ENCODE measurements at places on chromosomes 6 and 20.

GRCh38 chr6:45946352-45946751, 69.3 kb downstream of the CLIC5 start:
- no peak for DNase-seq

- no peak for DNase-seq
Measured at GRCh38 chr20:23243791-23244155, 106.8 kb upstream of the NXT1 start.

GRCh38 chr6:154962753-154963152, 32.4 kb upstream of the TIAM2 start:
- no peak for DNase-seq

GRCh38 chr6:127518191-127518709, 885 bp downstream of the MTCL3 start:
- no peak for DNase-seq

GRCh38 chr20:11431621-11432020, 486.1 kb upstream of the BTBD3 start:
- no peak for DNase-seq

GRCh38 chr6:30748851-30749540, 4.6 kb upstream of the IER3 start:
- no peak for DNase-seq

- DNase-seq, result no peak
Measured at GRCh38 chr6:33595001-33595846, 15.1 kb upstream of the BAK1 start.

- no peak for DNase-seq
Measured at GRCh38 chr6:6837541-6838080, 249.1 kb downstream of the LY86 start.

GRCh38 chr6:129236001-129236517, 353.1 kb downstream of the LAMA2 start:
- no peak for DNase-seq

DNA sequence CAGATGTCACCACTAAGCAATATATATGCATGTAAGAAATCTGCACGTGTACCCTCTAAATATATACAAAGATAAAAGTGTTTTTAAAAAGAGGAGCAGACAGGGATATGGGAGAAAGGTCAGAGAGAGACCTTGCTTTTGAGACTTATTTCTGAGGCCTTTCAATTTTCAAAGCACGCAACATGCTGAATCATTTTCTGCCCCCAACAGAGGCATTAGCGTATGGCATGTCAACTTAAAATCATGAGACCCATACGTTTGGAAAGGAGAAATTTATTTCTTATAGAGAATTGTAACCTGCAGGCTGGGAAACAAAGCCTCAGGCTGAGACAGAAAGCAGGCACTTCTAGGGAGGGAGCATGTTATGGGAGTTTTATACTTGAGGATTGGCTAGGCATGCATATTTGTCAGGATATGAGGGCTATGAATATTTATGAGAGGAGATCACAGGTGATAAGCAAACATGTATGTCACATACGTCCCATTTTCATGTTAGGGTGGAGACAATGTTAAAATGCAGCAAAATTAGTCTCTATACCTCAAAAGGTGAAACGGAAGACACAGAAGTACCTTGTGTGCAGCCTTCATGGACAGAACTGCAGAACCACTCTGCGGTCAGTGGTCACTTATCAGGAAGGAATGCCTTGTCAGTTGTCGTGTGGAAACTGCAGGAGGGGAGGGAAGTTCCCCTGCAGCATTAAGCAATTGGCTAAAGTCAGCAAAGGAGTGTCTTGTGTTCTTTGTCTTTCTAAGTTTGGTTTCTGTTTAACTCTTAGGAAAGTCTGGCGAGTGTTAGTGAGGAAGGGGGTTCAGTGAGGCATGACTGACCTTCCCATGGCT, 6.3 kb upstream of the GABRR2 start:
- DNase-seq, result no peak

DNA sequence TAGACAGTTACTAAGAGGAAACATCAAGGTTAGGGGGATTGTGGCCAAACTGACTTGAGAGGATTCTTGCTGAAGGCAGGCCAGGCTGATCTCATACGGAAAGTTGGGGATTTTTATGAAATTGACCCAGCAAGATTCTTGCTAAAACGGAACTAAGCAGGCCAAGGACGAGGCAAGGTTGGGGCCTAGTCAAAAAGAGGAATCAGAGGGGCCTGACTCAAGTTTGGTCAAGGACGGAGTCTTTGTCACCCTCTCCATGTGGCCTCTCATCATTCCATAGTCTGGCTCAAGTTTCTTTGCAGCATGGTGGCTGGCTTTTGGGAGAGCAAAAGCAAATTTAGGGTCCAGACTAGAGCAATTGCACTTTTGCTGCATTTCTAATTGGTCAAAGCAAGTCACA, 7.9 kb upstream of the HECA start:
- no peak for DNase-seq

- DNase-seq, result no peak
Measured at GRCh38 chr6:137402143-137402680, 92.0 kb downstream of the OLIG3 start.

GRCh38 chr6:151063352-151063751, 176.4 kb upstream of the AKAP12 start:
- DNase-seq, result peak; percentile 27

- DNase-seq, result no peak
Measured at GRCh38 chr20:17807651-17808050, 107.9 kb downstream of the BANF2 start.

DNA sequence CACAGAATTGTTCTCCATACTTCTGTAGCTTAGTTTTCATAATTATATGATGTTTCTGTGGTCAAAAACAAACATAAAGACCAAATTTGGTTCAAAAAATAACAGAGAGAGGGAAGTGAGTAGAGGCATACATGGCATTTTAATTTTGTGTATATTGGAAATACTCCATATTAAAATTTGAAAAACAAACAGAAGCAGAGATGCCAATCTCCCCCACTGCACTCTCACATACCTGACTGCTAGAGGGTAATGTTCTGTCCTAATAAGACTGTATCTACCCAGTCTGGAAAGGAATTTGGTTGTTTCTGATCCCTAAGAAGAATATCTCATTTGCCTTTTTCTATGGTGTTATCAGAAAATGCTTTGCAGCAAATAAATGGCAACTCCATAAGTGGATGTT, 959.0 kb upstream of the FLRT3 start:
- no peak for DNase-seq

DNA sequence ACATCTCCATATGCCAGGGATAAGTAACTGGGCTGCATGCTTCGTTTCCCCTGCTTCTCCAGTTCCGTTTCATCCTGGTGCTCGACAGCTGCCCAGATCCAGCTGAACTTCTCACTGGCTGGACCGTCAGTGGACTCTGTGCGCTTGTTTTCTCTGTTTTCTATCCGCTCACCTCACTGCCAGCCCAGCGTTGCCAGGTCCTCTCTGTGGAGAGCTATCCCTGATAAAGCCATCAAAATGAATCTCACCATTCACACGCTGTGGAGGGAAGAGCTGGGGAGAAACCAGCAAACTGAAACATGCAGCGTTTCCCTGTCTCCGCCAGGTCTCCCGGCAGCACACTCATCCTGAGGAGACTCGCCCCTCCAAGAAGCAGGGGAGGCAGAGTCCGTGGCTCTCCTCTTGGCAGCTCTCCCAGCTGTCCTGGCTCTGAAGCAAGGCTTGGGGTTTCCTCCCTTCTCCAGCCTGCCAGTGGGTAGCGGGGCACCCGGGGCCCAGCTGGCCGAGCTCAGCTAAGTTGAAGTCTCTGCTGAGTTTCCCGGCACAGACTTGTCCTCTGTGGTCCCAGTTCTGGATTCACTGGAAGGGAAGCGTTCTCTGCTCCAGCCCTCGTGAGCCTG, 160.9 kb downstream of the DTNBP1 start:
- DNase-seq, result no peak

GRCh38 chr6:129525055-129525454, 184.9 kb downstream of the ARHGAP18 start:
- no peak for DNase-seq

DNA sequence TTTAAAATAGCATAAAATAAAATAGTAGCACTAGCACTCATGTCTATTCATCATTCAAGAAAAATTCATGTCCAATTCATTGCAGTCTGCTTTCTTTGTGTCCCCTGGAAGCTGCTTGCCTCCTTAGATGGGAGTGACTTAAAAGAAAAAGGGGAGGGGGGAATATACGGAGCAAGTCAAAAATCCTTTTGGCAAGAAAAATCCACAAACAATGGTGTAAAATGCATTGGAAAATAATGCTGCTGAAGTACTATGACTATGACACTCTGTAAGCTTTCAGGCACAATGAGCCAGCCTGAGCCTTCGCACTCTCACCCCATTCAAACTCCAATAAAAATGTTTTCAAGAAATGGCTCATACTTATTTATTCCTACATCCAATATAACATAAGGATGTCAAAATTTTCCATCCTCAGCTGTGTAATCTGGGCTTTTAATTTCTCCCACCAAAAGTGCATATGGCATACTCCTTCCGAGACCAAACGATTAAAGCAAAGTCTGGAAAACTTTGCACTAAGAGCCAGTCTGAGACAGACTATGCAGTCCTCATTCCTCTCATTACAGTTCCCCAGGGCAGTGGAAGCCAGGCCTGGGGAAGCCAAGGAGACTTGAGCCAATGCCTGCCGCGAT, 790 bp downstream of the NEDD9 start:
- no peak for DNase-seq

DNA sequence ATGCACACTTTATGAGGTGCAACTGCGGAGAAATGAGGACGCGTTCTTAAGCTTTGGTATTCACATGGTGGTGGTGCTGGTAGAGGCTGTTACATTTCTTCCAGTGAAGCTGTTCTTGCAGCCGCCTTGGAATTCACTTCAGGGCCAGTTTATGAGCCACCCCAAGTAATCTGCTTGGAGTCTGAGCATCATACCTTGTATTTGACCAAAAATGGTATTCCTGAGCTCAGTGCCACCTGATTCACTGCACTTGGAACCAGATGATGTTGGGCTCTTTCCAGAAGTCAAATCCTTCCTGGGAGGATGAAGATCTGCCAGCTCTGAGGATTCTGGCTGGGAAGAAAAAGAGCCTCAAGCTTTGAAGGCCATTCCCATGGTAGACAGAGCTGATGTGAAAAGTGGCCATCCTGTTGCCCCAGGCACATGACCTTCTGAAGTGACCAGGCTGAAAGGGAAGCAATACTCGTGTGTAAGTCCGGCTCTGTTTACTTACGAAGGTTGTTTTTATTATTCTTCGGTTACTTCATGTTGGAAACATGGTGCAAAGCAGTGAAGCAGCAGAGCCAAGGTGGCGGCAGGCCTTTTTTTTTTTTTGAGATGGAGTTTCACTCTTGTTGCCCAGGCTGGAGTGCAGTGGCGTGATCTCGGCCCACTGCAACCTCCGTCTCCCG, 7.7 kb downstream of the MANBAL start:
- no peak for DNase-seq

GRCh38 chr20:53643031-53643832, 49.6 kb upstream of the ZNF217 start:
- DNase-seq, result no peak

GRCh38 chr6:154782193-154782592, 49.0 kb downstream of the SCAF8 start:
- DNase-seq, result no peak

GRCh38 chr6:66995669-66996068, 1288.6 kb upstream of the EYS start:
- no peak for DNase-seq

DNA sequence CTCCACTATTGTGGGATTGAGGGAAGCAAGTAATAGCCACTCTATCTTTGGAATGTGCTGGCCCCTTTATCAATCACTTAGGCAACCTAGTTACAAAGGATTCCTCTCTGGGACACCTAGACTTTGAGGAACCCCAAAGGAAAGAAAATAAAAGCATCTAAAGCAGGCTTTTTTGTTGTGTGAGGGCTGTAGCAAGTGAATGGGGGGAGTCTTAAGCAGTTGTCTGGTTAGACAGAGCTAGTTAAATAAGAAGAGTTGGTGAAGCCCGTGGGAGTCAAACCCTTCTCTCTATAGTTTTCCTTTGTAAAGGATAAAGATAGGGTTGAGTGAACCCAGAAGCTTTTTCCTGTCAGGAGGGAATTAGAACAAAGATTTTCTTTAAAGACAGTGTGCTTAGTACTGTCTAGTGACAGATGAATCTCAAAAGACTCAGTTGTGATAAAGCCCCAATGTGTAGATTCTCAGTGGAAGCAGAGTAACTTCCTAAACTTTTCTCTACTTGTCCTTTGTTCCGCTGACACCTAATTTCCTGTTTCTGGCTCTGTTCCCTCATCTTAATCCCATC, 63.3 kb downstream of the HDGFL1 start:
- DNase-seq, result no peak

DNA sequence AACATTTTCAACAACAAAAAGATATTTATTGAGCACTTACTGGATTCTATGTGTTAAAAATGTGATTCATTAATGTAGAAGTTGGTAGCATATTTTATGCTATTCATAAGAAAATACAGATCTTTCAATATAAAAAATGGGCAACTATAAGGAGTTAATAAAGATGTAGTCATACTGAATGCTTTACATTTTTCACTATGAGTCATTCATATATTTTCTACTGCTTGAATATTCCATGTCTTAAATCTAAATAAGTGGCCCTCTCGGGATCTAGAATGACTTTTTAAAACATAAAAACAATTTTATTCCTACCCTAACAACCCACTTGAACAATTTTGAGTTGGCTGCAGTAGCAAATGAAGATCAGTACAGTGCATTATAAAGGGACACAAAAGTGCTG, 362.1 kb downstream of the PHF3 start:
- no peak for DNase-seq

GRCh38 chr6:75386050-75386770, 101.6 kb upstream of the TMEM30A start:
- DNase-seq, result no peak

GRCh38 chr6:122994256-122994655, 1.8 kb upstream of the CLVS2 start:
- no peak for DNase-seq

DNA sequence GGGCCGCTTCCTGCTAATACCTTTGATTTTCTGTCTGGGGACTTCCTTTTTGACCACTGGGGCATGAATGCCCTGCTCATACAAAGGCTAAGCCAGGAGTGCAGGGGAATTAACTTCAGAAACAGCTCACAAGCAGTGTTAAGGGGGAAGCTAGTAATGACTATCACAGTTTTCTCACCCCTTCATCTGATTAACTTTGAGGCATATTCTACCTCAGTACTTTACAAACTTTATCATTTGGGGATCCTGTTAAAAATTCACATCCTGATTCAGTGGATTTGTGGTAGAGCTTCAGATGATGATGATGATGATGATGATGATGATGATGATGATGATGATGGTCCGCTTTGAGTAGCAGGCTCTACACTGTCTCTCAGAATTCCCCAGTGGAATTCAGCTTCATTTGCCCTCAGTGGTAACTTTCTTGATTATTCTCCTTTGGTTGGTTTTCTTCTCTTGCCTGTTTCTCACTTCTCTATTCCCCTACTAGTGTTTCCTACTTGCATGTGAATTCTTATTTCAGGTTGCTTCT, 78.4 kb upstream of the TMEM170B start:
- no peak for DNase-seq

Data from SW 1271 (cell line).